ENCODE measurements at places on chromosomes 2 and 18.

GRCh38 chr2:134583997-134584520 lies 134.7 kb downstream of the TMEM163 start:
- DNase-seq = no peak

DNA sequence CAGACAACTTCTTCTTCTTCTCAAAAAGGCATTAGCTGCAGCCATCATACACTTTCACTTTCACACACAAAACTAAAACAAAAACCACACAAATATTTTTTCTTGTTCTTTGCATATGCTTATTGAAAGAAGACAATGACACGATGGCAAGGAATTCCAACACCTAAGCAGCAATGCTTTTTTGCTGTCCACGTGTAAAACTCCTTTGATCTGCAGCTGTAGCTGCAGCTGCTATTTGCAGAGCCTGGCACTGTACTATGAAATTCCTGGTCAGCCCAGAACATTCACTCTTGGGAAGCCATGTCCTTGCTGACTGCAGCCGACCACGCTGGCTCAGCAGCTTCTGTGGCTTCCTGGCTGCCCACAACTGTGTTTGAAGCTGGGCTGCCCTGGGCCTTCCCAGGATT lies 316.2 kb downstream of the CDH2 start:
- DNase-seq = no peak

DNA sequence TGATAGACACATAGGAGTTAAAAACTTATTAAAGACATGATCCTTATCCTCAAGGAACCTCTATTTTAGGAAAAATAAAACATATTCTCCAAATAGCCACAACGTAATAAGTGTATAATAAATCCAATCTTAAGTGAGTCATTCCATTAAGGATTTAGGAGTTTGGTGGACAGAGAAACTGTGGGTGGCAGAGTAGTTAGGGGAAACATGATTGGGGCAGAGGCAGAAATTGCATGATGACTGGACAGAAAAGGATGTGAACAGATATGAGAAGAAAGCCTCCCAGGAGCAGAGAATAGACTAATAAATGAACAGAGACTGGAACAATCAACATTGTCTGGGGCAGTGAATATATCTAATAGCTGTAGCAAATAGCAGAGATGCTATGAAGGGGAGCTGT lies 48.1 kb upstream of the SIGLEC15 start:
- DNase-seq = no peak

DNA sequence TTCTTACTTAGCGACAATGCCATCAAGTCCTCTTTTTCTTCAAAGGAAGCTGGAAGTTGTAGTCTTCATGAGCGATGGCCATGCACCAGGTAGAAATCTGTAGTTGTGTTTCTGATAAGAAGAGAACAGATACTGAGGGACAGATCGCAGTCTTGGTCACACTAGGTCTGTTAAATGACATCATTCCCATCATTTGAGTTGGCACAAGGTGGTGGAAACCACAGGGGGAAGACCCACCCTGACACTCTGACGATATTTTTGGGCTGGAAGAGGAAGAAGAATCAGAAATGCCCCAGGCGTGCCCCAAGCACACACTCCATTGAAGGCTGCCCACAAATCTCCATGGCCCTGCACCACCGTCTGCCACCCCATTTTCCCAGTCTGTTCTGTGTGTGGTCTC lies 89.0 kb upstream of the BOD1L2 start:
- DNase-seq = no peak

GRCh38 chr2:235960716-235961640 lies 207.2 kb downstream of the GBX2 start:
- no peak for DNase-seq

- no peak for DNase-seq
These were observed 20.2 kb upstream of the ADNP2 start for GRCh38 chr18:80088823-80089222.

- no peak for DNase-seq
These were observed 42.4 kb downstream of the SP3 start for GRCh38 chr2:173922760-173923159.

GRCh38 chr18:31636387-31636786 lies 44.7 kb downstream of the TTR start:
- DNase-seq = no peak

- no peak for DNase-seq
These were observed 537.4 kb downstream of the CPS1 start for GRCh38 chr2:211093743-211094303.

- no peak for DNase-seq
These were observed 280.1 kb downstream of the PTH2R start for GRCh38 chr2:208686665-208687064.

GRCh38 chr2:231765496-231765929 lies 15.6 kb downstream of the PDE6D start:
- DNase-seq = no peak

DNA sequence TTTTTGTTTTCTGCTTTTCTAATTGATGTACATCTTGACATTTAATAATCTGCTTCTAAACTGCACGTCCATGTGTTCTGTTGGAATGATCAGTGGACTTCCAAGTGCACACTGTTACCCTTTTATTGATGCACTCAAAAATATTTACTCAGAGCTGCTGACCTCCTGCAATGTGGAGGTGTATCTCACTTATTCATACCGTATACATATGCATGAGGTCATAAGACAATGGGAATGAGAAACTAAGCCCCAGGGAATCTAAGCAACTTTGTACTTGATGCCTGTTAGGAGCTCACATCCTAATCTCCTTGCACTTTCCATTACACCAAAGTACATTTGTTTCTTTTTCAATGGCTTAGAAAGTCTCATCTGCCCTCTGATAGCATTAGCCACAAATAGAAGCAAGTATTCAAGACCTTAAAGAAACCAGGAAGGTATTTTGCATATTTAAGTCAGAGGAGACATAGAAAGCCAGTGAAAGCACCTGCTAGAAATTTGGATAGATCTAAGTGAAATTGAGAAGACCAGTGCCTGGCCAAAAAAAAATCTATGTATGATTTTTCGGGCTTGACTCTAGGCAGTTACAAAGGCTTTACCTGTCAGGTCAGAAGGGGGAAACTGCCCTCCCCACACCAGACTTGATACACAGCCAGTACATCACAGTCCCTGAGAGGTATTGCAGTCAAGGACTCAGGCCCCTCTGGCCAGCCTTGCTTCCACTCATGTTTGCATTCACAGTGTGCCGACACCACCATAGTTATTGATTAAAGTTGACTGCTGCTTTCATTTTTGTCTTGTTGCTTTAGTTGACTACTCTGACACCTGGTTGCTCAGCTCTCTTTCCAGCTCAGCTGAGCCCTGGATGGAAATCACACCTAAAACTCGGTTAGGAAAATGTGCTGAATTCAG lies 391.7 kb upstream of the CYRIA start:
- no peak for DNase-seq

GRCh38 chr2:238421695-238422035 lies 5.1 kb upstream of the ASB1 start:
- no peak for DNase-seq

DNA sequence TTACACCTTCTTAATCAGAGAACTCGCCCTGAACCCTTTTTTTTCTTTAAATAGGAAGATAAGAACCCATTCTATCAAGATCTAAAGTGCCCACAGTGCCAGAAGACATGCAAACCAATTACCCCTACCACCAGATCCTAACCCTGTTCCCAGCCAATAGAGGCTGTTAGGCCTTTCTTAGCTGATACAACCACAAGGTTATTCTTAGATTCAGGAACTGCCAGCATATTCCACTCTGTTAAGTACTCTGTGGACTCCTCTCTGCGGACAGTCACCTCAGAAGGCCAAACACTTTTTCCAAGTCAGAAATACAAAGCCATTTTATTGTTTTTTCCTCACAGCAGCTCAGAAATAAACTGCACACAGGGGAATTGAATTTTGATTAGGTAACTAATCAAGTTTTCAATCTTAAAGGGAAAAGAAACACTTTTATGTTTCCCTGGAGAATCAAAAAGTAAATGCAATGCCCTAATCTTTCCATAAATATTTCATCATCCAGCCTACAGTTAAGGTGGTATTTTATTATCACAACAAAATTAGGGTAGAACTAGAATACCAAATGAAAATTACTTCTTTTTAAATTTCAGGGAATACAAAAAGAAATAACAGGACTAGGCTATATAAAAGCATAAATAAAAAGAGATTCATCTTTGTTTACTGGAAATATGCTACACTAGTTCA lies 111.4 kb downstream of the NBAS start:
- DNase-seq = no peak

- DNase-seq = no peak
These were observed 40.2 kb downstream of the ATOH8 start for GRCh38 chr2:85794038-85794441.

- no peak for DNase-seq
These were observed 38.1 kb upstream of the SOCS6 start for GRCh38 chr18:70250781-70251180.

GRCh38 chr2:120602251-120602650 lies 133.4 kb upstream of the GLI2 start:
- no peak for DNase-seq

DNA sequence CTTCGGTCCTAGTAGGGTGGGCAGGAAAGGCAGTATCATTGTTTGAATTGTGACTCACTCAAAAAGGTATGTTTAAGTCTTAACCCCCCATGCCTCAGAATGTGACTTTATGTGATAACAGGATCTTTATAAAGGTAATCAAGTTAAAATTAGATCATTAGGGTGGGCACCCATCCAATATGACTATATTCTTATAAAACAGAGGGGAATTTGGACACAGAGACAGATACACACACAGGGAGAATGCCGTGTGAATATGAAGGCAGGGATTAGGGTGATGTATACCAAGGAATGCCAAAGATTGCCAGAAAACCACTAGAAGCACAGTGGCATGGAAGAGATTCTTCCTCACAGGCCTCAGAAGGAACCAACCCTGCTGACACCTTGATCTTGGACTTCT lies 281.8 kb downstream of the CLIP4 start:
- DNase-seq = no peak

DNA sequence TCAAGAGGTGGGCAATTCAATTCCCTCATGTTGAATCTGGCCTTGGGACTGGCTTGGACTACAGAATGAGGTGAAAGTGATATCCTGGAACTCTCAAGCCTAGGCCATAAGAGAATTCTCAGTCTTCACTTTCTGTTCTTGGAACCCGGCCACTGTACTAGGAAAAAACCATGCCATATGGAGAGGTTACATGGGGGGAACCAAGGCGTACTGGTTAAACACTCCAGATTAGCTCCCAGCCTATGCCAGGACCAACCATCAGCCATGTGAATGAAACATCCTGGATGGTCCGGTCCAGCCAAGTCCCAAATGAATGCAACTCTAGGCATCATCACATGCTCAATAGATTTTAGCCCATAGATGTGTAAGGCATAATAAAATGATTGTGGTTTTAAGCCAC lies 56.4 kb downstream of the ZNF385B start:
- no peak for DNase-seq

DNA sequence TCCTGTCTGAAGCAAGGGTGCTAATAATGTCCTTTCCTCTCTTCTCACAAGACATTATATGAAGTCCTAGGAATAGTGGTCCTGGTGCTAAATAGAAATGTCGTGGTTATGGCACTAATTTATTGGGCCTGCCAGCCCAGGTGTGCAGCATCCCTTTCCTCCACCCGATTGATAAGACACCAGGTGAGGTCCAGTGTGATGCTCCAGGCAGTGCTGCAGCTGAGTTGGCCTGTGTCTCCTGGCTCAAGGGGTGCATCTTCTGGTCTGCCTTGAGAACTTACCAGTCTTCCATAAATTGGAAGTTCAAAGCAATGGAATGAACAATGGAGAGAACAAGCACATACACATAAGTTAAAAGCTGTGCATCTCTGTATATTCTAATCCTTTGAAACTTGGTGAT lies 26.9 kb downstream of the CRIM1 start:
- no peak for DNase-seq

GRCh38 chr2:227577555-227577954 lies 21.1 kb upstream of the SCYGR2 start:
- DNase-seq = no peak

- DNase-seq = no peak
These were observed 148.7 kb downstream of the PRPF40A start for GRCh38 chr2:152568531-152568930.

DNA sequence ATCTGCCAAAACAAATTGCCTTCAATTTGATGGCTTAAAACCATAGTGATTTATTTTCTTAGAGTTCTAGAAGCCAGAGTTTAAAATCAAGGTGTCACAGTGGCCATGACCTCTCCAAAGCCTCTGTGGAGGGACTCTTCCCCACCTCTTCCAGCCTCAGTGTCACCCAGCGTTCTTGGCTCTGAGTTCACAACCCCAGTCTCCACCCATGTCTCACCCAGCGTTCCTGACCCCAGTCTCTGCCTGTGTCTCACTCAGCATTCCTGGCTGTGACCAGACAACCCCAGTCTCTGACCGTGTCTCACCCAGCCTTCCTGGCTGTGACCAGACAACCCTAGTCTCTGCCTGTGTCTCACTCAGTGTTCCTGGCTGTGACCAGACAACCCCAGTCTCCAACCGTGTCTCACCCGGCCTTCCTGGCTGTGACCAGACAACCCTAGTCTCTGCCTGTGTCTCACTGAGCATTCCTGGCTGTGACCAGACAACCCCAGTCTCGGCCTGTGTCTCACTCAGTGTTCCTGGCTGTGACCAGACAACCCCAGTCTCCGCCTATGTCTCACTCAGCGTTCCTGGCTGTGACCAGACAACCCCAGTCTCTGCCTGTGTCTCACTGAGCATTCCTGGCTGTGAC lies 299.3 kb downstream of the GALR1 start:
- DNase-seq = no peak

DNA sequence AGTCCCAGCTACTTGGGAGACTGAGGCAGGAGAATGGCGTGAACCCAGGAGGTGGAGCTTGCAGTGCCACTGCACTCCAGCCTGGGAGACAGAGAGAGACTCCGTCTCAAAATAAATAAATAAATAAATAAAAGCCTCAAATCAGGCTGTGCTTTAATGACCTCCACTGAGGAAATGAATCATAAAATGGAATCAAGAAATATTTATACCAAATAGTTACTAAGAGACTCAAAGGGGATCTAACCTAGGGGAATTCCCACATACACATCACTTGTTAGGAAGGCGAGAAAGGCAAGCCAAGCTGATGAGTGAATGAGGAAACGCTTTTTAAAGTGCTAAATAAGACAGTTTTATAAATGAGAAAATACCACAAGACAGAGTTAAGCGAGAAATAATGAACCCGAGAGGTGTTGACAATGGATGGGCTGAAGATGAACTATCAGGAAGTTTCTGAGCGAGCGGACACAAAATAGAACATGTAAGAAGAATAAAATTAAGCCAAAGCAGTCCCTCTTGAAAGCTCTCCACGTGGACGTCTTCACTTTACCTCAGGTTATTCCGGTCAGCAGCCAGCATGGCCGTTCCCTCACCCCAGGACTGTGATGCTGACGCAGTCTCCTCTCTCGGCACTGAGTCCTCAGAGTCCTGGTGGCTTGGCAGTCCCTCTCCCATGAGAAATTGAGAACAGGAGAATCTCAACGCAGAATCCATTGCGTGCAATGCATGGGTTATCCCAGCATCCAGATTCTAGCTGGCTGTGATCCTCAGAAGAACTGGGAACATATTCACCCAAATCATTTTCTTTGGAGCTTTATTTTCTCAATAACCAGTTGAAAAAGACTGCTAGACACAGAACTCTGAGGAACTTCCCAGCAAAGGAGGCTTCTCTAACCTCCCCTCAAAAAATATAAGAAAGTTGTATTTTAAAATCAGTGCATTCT lies 22.3 kb downstream of the PXDN start:
- DNase-seq = no peak

GRCh38 chr2:44441200-44441599 lies 79.5 kb downstream of the CAMKMT start:
- DNase-seq = no peak

Data from CD4-positive, alpha-beta T cell treated with Interleukin-21 for 1 hour (primary cell).